GDM1 (cell line): ENCODE measurements at places on chromosomes 6 and 20.

- no peak for DNase-seq
These were observed 39.9 kb downstream of the MAP7 start for GRCh38 chr6:136510299-136510698.

DNA sequence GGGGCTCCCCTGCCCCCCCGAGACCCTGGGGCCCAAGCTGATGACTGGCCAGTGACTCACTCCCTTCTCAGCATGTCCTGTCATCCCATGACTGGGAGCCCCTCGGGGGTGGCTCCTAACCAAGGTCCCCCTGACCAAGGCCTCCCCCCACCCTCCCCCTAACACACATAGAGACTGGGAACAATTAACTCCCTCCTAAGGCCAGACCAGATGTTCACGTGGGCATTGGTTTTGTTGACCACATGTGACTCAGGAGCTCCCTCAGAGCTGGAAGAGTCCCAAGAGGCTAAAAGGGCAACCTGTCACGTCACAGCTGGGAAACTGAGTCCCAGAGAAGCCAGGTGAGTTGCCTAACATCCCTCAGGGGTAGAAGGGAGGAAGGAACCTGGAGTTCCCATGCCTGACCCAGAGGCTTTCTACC is 10.6 kb upstream of the CCN5 start:
- DNase-seq: no peak

DNA sequence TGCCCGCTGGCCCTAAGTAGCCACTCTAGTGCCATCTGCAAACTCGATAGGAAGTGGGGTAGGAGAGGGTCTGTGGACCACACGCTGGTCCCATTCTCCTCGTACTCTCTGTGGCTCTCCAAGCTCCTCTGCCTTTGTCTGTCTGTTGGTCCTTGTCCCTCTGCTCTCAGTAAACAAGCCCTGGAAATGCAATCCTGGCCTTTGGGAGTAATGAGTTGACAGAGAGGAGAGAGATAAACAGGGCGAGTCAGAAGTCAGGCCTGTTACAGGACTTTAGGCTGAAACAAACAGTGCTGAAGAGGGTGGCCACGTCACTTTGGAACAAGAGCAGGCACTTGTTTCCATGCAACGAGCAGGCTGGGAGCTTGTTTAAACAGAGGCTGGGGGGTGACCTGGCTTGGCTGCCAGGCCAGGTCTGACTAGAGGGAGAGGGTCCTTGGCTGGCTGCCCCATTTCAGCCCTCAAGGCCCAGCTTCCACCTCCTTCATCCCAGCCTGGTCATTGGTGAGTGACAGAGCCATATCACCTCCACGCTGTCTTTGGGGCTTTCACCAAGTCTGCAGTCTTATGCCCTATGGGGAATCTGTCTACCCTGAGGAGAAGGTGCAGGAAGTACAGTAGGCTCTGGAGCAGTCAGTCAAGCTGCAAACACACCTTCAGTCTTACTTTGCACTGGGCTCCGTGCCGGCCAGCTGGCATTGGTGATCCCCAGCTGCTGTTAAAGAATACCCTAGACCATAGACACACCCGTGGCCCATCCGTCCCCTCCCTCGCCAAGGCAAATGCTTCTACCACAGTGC is 22.6 kb downstream of the FOXP4 start:
- DNase-seq: no peak

- no peak for DNase-seq
These were observed 2.1 kb downstream of the TMEM14B start for GRCh38 chr6:10749734-10750133.

GRCh38 chr6:66675906-66676305 is 968.9 kb upstream of the EYS start:
- DNase-seq: no peak

- DNase-seq: no peak
These were observed 90.2 kb upstream of the RIPOR2 start for GRCh38 chr6:25025919-25026301.

- DNase-seq: no peak
These were observed 6.8 kb downstream of the FOXF2 start for GRCh38 chr6:1395941-1396908.
